Neural progenitor cell (in vitro differentiated cells): ENCODE measurements at places on chromosomes 12 and 14.

GRCh38 chr14:36198378-36198777, 21.9 kb upstream of the PTCSC3 start:
- DNase-seq, result no peak

DNA sequence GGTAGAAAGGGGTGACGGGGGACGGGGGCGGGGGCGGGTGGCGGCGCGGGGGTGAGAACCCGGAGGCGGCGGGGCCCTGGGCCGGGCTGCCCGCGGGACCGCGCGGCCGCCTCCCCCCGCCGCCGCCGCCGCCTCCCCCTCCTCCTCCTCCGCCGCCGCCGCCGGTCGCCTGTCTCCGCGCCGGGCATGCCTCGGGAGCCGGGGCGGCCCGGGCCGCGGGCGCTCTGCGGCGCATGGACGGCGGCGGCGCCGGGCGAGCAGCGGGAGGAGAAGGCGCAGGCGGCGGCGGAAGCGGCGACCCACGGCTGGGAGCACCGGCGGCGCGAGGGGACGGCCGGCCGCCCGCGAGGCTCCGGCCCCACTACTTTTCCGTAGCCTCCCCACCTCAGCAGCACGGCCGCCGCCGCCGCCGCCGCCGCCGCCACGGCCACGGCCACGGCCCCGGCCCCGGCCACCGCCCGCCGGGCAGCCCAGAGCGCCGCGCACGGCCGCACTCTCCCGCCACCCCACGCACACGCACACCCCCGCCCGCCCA, at the start of gene NPAS3:
Gene NPAS3, plus strand, starts transcription at position 161 of the 535 bp plus-strand sequence.
- peak; percentile 73 for DNase-seq

GRCh38 chr14:50542941-50543418, 10.6 kb upstream of the MAP4K5 start:
- peak; percentile 66 for DNase-seq

DNA sequence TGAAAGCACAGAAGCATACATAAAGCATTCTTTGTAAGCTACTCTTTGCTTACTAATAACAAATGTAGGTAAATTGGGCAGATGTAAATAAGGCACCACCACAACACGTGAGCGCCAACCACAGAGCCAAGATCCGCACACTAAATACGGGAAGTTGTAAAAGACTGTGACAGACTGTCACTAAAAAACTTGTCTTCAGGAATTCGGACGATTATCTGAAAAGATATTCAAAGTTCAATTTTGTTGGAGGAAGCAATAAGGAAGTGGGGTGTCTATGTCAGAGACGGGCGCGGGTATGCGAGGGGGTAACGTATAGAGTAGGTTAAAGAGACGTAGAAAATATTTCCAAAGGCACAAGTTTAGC, 1.5 kb upstream of the HSP90B1 start:
- DNase-seq, result no peak

DNA sequence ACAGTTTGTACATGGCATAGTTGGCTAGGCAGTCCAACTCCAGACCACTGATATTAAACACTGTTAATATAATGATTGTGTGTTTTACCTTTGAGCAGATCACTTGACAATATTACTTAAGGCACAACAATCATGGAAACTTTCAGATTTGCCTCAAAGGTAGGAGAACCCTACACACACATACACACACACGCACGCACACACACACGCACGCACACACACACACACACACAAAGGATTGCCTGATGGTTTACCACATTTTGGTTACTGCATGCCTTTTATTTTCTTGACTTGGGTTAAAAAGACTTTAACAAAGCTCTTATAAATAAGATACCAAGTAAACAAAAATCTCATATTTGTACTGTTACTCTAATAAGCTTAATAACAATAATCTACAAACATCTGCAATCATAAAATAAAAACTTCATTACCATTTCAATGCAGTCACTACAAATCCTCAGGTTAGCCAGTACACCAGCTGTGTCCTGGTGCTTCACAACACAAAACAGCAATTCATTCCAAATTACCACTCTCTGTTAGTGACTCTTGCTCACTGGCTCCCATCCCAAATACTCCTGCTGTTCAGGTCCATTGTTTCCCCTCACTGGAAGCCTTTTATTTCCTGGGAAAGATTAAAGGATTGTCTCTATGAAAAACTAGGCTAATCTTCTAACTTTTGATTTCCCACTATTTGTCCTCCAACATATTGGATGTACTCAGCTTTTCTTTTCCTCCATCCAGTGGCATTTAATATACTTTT, 175.2 kb upstream of the ATP2B1 start:
- DNase-seq, result peak; percentile 89

DNA sequence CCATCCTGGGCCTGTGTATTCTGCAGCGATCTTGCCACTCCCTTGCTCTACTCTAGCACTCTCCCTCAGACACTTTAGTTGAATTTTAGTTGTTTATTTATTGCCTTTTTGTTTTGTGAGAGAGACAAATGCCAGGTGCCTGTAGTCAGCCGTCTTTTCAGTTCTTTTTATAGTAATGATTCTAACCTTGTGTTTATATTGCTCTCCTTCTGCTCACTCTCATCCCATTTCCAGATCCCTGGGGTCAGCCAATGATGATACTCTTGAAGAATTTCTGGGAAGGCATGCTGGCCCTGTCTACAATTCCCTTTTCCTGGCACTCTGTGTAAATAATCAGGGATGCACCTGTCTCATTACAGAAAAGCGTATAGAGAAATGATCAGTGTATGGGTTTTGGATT, 334.1 kb upstream of the MIS18BP1 start:
- DNase-seq, result no peak

DNA sequence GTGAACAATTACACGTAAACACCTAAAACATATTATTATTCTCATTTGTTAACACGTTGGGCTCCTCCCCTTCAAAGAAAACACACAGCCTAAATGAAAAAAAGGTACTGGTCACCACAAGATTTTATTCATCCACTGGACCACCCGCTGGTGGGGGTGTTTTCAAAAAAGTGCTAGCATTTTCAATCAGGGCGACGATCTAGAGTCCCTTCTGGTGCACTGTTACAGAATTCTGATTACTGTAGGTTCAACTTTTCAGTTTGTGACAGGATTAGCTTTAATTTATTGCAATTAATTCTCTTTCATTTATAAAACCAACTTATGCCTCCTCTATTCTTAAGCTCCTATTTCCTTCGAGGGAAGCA, 443 bp downstream of the MAGOHB start:
- peak; percentile 38 for DNase-seq

- no peak for DNase-seq
Measured at GRCh38 chr14:38065106-38065762, 142.5 kb upstream of the SSTR1 start.

GRCh38 chr14:103537175-103537990, 8.4 kb downstream of the TRMT61A start:
- DNase-seq, result no peak
